EL (cell line): ENCODE measurements at places on chromosomes 6 and 20.

DNA sequence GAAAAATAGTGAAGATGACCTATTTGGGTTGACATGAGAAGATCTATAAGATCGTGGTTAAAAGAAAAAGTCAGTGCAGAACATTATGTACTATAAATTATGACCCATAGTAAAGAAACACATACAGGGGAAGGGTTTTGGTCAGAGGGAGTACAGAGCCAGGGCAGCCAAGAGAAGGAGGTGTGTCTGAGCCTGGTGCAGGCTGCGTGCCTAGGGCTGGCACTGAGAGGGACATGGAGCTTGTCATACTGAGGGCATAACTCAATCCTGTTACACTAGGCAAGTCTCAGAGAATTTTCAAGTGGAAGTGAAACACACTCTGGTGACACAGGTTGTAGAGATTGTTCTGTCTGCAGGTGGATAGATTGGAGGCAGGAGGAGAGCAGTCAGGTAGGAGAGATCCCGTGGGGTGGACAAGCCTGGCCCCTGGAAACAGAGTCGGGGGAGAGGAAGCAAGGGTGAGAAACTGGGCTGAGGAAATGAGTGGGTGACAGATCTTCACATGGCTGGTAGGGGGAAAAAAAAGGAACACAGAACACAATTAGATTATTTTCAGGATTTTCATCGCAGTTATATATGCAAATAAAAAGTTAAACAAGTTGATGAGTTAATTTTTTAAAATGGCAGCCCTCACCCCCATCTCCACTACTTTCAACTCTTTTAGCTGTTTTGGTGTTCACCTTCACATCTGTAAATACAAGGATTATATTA lies 18.5 kb upstream of the RNF39 start:
- no peak for DNase-seq

- no peak for DNase-seq
Measured at GRCh38 chr6:3196770-3197169, 30.7 kb downstream of the TUBB2B start.

GRCh38 chr6:157779705-157780604 lies 43.1 kb upstream of the SNX9 start:
- DNase-seq = peak; percentile 27

DNA sequence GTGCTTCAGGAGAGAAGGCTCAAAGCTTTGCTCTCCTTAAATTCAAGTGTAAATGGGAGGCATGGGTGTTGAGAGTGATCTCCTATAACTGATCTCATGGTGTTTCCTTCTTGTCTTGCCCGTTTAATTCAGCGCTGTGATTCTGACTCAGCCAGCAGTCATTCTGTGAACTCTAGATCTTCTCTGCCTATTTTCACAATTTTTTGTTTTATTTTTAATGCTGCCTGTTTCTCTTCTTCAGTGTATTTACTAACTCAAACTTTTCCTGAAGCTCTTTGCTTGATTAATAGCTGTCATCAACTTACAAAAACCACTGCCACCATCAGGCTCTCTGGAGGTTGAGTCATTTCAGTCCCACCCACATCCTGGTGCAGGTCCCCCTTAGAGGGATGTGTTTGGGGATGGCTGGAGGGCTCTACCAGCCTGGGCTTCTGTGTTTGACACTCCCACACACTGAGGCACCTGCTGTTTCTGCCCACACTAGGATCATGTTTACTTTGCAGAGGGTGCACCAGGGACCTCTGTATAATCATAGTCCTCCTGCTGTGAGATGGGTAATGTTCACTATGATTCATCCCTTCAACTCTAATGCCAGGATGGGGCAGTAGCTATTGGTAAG lies 94.0 kb downstream of the SHLD1 start:
- peak; percentile 44 for DNase-seq

DNA sequence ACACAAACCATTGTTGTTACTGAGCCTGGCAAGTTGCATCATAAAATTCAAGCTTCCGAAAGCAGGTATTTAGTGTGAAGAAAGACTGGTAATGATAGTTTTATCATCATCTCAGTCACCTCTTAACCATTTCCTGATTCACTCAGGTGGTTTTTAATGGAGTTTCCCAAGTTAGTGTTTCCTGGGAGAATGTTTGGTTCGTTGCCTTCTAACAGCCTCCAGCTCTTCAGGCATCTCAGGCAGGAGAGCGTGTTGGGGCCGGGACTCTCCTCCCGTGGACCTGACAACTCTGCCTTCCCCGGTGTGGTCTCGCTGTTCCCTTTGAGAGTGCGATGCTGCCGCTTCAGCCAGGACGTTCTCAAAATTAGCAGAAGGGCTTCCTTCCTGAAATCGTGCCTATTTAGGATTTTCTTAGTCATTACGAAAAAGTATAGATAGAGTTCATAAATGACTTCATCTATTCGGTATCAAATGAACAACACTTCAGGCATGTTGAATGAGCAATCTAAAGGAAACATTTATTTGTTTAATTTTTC lies 105.0 kb upstream of the QKI start:
- DNase-seq = peak; percentile 64

DNA sequence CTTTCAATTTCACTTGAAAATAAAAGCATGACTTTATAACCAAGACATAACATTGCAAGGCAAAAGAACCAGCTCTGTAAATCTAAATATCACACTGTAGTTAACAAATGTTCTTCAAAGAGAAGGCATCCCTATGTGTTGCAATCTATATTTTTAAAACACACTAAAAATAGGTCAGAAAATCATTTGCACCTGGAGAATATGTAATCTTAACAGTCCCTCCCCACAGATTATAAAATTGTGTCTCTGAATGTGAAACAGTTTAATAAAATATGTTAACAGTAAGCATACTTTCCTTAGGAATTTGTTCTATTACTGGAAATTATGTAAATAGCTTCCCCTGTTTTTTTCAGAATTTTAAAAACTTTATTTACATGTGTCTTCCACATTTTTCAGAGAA lies 351.9 kb downstream of the COL12A1 start:
- no peak for DNase-seq

DNA sequence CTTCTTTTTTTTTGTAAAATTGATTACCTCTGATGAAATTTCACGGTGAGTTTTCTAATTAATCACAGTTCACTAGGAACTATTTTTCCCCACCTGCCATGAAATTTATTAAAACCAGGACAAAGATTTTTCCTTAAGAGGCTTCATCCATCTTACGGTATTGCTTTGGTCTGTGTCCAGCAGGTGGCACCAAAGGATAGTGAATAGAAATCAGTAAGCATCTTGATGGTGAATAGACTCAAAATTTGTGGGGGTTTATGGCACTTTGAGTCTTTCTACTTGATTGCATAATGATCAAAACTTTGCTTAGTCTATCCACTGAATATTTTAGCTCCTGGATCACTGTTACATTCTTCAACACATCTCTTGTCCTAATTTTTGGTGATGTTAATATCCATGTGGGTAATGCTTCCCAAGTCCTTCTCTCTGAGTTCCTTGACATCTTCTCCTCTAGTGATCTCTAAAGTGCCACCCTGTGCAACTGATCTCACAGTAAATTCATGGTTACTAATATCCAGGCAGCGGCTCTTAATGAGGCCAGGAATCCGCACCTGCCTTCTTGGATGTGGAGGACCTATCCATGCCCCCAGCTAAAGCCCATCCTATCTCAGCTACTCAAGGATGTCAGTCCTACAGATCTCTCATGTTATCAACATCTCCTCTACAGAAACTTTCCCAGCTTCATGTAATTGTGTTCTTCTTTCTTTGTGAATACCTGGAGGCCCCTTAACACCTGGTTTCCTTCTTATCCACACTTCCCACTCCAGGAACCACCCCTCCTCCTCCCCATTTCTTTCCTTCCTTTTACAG lies 54.5 kb downstream of the STMND1 start:
- DNase-seq = peak; percentile 83

DNA sequence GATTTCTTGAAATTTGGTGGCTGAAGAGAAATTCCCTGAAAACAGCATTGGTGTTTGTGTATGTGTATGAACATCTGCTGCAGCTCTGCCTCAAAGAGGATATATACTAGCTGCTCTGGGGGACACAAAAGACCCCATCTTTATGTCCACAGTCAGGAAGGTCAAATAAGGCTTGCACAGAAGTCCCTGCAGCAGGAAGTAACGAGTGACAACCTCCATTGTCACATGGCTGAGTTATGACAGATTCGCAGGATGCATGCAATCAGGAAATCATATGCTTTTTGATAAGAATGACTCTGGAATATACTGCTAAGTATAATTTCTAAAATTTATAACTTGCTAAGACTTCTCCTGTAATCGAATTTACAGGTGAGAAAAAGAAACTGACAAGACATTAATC lies 225.9 kb upstream of the CST7 start:
- DNase-seq = no peak

DNA sequence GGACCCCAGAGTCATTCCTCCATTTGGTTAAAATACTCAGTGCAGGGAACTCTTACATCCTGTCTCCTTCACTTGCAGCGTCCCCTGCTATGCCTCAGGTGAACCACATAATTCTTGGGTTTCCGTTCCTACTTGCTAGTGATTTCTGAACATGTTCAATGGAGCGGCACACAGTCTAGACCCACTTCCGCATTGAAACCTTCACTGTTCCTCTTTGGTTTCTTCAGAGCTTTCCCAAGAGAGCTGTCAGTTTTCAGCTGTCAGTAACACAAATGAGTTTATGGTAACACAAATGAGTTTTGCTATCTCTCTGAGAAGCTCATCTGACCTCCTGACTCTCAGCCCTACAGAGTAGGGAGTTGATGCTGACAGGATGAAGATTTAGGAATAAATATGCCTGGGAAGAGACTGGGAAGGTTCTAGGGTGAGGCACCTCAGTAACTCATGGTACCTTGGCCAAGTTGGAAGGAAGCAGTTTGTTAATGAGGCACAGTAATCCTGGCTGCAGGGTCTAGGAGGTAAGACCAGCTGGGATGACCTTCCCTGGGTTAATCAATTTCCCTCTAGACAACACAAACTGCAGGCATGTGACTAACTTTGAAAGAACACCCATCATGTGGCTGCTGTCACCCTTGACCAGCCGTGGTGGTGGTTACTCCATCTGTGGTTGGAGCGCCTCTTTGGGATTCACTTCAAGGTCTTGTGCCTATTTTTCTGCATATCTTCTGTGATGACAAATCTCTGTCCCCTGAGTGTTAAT lies 5.4 kb downstream of the SYS1 start:
- no peak for DNase-seq

GRCh38 chr6:131758920-131759319 lies 48.1 kb upstream of the CTAGE9 start:
- no peak for DNase-seq

GRCh38 chr20:1309439-1309847 lies 19.5 kb downstream of the SDCBP2 start:
- no peak for DNase-seq

GRCh38 chr20:17225851-17226409 lies 910 bp upstream of the PCSK2 start:
- no peak for DNase-seq

GRCh38 chr6:15132854-15133670 lies 112.8 kb upstream of the JARID2 start:
- peak; percentile 87 for DNase-seq

DNA sequence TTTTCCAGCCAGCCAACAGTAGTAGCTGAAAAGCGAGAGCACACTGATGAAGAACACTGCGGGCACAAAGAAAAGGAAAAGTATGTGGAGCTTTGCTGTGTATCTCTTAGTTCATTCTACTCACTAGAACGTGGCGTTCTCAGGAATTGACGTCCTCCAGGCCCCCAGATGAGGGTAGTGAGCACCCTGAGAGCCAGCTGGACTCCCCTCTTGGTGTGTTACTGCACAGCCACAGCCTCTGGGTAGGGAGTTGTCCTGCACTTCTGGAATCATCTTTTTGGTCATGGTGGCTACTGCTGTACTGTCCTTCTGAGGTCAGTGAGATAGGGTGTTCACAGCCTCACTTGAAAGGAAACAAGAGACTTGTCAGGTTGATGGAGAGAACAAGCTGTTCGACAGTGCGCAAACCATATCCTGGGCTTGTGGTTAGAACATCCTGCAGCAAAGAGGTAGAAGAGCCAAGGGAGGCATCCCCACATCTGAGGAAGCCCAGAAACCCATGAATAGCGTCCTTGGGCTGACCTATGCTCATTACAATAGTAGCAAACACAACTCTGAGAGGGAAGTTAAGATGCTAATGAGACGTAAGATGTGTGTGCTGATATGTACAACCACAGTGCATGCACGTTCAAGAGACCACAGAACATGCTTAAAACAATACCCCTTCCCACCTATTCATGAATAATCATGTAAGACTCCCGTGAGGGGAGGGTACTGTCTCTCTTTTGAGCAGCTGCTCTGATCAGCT lies 14.6 kb upstream of the HLA-F start:
- DNase-seq = no peak

- DNase-seq = peak; percentile 42
Measured at GRCh38 chr20:54062812-54063280, 7.5 kb downstream of the BCAS1 start.

DNA sequence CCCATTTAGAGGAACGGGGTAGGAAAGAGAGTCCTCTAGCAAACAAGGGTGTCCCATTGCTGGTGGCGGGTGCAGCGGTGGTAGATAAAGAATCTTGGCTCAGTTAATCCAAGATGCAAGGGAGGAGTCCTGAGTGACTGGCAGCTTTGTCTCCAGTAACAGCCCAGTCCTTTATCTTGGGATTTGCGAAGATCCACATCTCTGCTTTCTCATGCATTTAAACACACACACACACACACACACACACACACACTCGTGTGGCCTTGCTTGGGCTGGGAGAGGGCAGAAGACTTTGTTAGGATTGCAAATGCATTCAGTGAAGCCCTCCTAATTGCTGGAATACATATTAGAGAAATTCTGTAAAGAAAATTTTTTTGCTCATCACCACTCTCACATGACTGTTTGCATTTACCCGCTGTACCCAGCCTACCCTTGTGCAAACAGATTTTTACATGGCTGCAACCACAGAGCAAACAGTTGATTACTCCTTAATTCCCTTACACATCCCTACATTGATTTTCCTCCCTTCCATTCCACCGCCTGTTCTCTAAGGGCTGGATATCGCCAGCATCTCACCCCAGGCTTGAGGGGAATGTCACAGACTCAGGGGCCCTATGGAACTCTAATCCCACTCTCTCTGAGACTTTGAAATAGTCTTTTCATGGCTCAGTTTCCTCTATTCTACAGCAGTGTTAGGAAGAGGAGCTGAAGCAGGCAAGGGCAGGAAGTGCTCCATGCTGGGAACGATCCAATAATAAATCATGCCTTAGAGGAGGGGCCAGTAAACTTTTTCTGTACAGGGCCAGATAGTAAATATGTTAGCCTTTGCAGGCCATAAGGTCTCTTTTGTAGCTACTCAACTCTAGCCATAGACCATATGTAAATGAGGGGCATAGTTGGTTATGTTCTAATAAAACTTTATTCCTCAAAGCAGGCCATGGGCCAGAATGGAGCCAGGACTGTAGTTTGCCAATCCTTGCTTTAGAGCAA lies 3.5 kb downstream of the C6orf132 start:
- no peak for DNase-seq
